Activated T-cell treated with anti-CD3 and anti-CD28 coated beads, Interleukin-2, amount 50 U/mL, for 24 hours (primary cell): ENCODE measurements at places on chromosomes 12 and 14.
A peak's percentile ranks its signal among the peaks of the same experiment; 100 is the strongest.

- DNase-seq: no peak
Measured at GRCh38 chr14:55964821-55965220, 153.4 kb upstream of the PELI2 start.

GRCh38 chr12:19299765-19300164 lies 139.5 kb upstream of the AEBP2 start:
- no peak for DNase-seq

GRCh38 chr12:68269779-68270178 lies 16.4 kb upstream of the IL22 start:
- no peak for DNase-seq

DNA sequence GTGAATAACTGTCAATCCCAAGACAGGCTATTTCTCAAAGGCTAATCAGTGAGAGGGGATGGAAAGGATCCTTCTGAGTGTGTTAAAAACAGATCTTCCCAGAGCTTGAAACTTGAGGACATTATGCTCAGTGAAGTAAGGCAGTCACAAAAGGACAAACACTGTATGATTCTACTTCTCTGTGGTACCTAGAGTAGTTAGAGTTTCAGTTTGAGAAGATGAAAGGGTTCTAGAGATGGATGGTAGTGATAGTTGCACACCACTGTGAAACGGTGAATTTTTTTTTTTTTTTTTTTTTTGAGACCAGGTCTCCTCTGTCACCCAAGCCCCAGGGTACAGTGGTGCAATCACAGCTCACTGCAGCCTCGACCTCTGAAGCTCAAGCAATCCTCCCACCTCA lies 133.8 kb downstream of the SAMD4A start:
- no peak for DNase-seq

- no peak for DNase-seq
Measured at GRCh38 chr14:81268016-81268416, 47.3 kb upstream of the GTF2A1 start.

GRCh38 chr14:100871234-100872186 lies 32.0 kb downstream of the RTL1 start:
- DNase-seq: no peak

- DNase-seq: peak; percentile 43
Measured at GRCh38 chr14:22994762-22995275, 12.5 kb upstream of the AJUBA start.

DNA sequence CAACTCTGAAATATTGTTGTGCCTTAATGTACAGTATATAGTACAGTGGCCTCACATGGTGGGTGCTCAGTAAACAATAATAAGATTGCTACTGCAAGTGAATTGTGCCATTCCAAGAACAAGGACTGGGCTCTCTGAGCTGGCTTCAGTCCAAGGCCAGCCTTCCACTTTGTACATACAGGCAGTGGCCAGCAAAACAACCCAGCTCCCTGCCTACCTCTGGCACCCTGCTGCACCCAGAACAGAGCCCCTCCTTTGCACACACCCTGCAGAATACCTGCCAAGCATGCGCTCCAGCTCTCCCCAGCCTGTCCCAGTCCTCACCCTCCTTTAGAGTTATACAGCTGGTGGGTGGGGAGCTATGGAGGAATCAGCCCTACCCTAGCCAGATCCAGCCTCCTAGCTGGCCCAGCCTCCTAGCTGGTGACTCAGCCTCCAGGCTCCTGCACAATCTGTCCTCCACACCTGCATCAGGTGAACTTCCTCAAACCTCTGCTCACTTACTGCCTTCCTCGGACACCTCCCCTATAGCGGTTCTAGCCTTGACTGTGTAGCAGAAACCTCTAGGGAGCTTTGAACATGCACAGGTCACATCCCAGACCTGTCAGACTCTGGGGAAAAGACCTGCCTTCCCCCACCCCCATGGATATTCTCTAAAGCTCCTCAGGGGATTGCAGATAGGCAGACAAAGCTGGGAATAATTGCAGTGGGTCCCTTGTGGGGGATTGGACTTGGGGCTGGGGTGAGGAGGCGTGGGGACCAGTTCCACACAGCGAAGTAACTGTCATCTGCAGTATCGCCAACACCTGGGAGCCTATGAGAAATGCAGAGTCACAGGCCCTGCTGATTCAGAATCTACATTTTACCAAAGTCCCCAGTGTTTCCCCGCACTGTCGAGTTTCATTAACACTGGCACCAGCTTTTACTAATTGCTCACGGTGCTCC lies 17.9 kb downstream of the ZDHHC22 start:
- no peak for DNase-seq

GRCh38 chr14:79077096-79077495 lies 906.9 kb downstream of the NRXN3 start:
- DNase-seq: no peak

DNA sequence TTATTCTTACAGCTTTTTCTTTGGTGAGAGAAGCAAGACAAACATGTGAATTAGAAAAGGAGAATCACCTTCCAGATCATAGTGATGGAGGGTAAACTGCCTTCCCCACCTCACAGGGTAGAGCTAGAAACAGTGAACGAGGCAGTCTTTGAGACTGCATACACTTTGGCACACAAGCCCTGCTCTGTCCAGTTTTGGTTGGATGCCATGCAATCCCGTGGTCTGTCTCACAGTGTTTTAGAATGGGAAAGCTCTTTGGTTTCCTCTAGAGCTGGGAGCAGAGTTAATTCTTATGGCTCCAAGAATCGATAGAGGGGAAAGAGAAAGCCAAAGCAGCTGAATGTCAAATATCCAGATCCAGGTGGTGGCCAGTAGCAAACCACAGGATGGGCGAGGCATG lies 21.9 kb downstream of the TDP1 start:
- no peak for DNase-seq

DNA sequence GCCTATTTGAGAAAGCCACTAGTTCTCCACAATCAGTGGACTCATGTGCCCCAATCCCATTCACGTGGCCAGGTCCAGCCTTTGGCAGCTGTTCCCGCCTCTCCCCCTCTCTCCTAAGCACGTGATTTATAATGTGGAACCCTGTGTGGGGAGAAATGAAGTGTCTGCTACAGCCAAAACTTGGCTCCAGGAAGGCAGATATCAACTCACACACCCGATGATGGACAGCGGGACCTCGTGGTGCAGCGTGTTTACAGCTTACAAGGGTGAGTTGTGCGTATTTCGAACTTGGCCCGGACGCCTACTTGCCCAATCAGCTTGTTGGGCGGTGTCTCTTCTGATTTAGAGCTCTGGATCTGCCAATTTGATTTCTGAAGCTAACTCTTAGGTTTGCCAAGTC lies 38.1 kb upstream of the FAM181A start:
- DNase-seq: no peak

DNA sequence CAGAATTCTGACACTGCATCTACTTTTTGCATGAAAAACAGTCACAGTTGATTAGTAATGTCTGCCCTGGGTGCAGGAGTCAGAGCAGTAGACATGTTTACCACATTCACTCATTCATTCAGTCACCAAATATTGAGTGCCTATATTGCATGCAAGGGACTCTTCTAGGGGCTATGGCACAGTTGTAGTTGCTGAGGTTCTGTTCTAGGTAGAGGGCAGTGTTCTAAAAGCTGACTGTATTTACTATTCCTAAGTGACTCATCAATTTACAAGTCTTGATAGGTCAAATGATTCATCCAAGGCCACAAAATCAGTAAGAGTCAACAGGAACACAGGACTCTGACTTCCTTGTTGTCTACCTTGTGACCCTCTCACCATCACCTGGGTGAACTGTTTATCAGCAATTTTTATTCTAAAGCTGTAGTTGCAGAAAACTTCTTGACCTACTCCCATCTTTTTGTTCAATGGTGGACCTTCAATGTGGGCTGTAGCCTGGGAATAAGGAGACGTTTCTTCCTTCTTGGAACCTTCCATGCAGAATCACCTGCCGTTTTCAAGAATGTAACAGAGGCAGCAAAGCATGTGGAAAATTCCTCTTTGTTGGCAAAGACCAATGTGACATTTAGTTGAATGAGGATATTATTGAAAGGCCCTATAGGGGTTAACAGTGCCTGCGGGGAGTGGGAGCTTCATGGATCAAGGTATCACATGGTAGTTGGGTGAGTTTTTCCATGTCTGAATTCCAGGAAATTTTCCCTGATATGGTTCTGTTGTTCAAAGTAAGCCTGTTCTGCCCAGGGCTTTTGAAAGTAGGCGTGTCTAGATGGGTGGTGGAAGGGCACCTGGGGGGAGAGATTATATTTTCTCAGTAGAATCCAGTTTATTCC lies 223.2 kb downstream of the KTN1 start:
- no peak for DNase-seq

GRCh38 chr14:76023757-76024156 lies 38.2 kb downstream of the IFT43 start:
- DNase-seq: no peak

DNA sequence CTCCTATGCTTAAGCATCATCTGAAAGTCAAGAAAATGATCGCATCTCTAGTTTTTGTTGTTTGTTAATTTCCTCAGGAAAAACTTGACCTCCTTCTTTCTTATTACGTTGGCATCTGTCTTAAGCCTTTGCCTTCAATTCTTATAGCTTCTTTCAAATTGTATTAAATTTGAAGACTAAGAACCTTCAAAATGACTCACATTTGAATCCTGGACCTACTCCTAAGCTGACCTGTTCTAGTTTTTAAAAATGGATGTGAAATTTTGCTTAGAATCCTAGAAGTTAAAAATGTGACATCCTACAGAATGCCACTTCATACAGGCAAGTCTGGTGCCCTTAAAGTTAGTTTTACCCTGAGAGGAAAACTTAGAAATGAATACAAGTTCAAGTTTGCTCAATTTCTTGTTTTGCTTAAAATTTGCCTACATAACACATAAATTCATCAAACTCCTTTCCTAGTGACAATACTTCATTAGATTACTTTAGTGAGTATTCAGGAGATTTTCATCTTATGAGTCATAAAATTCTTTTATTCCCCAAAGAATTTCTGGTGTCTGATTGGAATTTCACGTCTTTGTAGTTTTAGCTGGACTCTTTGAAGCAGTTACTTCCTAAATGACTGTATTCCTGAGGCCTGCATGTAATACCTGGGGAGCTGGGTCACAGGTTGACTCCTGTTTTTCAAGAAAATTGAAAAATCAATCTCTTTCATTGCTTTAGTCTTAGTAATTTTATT lies 152.3 kb downstream of the MSRB3 start:
- DNase-seq: no peak

DNA sequence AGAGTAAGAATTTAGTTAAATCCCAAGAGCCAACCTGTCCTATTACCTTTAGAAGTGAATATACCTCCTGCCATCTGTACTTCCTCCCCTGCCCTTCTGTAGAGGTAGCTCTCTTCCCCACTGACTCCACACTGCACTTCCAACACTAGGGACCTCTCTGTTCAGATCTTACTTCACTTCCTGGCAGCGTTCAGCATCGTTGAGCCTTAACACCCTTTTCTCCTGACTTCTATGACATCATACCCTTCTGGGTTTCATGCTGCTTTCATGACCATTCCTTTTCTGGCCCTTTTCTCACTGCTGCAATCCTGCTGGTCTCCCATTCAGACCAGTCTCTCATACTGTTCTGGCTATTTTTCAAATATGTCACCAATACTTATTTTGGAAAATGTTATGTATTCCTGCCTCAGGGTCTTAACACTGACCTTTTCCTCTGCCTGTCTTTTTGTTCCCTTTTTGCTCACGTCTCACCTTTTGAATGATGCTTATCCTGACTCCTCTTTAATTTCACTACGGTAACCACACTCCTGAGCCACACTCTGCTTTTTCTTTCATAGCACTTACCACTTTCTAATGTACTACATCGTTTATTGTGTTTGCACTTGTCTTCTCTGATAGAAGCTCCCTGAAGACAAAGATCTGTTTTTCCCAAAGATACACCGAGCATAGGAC lies 67.6 kb downstream of the PLEKHA5 start:
- no peak for DNase-seq

- DNase-seq: no peak
Measured at GRCh38 chr12:54725233-54725843, 77.2 kb upstream of the DCD start.

GRCh38 chr12:48442179-48442847 lies 30.0 kb upstream of the ANP32D start:
- DNase-seq: no peak

DNA sequence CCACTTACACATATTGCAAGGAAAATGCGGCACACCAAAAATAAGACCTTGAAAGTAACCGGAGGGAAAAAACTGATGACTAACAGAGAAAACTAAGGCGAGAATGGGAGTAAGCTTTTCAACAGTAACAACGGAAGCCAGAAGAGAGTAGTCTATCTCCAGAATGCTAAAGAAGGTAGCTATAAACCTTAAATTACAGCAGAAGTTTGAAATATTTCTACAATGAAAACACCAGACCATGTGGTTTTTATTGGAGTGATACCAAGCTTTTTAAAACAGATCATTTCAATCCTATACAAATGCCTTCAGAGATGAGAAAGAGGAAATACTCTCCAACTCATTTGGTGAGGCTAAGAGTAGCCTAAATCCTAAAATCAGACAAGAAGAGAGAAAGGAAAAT lies 209.5 kb downstream of the ANO6 start:
- no peak for DNase-seq

GRCh38 chr14:54362089-54362504 lies 34.7 kb upstream of the CDKN3 start:
- DNase-seq: no peak

DNA sequence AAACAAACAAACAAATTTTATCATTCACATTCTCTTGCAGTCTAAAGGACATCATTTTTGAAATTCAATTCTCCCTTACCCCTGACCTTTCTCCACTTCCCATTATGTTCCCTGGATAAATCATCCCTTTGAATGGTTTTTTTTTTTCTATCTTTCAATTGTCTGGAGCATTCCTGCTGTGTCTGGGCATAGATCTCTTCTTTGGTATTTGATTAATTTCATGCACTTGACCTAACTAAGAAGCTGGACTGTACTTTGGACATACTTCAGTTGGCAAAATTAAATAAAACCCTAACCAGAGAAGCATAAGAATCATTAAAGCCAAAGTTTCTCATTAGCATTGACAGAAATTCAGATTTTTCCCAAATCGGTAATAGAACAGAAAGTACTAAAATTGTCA lies 163.6 kb upstream of the BMP4 start:
- no peak for DNase-seq

- no peak for DNase-seq
Measured at GRCh38 chr12:54053003-54053750, 458 bp upstream of the HOXC4 start.
